Skin of body (tissue), 3 donors: ENCODE measurements at places on chromosomes 4 and X. TPM values are rescaled to one million over a fixed set of nuclear protein-coding genes. Genes with fewer than 3 reads are reported as not detected.
A peak's percentile ranks its signal among the peaks of the same experiment; 100 is the strongest.

Gene CFAP99
- total RNA-seq = not detected

Gene FGG
- total RNA-seq = not detected

Gene AWAT1
- 4.7 TPM for total RNA-seq

Gene VEGFC
- total RNA-seq = 5.9 TPM

Gene RAI2
- total RNA-seq = 1.4 TPM

GRCh38 chr4:157246964-157247363, 26.4 kb downstream of the GRIA2 start:
- DNase-seq = no peak

DNA sequence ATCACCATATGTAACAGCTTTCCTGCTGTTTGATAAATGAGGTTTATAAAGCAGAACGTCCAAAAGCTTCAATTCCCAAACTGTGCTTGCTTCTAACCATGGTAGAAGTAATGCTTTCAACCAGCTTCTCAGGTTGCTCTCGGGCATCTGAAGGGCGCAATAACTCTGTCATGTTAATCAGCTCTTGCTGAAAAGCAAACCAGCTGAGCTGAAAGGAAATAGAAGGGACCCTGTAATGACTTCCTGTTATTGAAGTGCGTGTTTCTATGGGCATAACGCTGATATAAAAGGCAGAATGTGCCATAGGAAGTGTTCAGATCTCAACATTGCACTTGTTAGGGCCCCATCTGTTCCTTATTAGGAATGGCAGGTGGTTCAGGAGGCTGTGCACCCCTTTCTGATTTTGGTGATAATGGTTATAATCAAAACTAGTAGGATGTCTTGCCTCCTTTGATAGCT, 21.2 kb downstream of the HERC3 start:
- no peak for DNase-seq

DNA sequence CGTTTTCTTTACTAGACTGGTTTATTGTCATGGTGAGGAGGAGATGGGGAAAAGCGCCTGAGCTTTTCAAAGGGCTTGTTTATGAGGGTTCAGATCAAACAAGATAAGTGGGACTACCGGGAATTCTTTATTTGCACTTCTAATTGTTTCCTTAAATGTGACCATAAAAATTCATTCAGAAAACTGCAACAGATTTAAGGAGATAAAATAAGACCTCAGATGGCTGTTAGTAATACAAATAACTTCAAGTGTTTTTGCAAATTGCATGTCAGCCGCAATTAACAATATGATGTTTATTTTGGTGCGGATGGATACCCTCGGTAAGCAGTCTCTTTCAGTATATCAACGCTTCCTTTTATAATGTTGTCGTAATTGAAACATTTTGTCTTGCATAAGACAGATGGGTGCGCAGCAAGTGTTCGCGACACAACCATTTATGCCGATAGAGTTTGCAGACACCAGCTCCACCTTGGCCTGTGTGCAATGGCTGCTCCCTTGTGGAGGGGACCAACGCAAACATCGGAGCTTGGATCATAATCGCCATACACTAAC, 151.0 kb downstream of the C4orf33 start:
- no peak for DNase-seq

- no peak for DNase-seq
Measured at GRCh38 chr4:8199594-8200301, 658 bp downstream of the SH3TC1 start.

GRCh38 chrX:130975947-130976346, 72.9 kb upstream of the ENOX2 start:
- peak; percentile 29 for DNase-seq

DNA sequence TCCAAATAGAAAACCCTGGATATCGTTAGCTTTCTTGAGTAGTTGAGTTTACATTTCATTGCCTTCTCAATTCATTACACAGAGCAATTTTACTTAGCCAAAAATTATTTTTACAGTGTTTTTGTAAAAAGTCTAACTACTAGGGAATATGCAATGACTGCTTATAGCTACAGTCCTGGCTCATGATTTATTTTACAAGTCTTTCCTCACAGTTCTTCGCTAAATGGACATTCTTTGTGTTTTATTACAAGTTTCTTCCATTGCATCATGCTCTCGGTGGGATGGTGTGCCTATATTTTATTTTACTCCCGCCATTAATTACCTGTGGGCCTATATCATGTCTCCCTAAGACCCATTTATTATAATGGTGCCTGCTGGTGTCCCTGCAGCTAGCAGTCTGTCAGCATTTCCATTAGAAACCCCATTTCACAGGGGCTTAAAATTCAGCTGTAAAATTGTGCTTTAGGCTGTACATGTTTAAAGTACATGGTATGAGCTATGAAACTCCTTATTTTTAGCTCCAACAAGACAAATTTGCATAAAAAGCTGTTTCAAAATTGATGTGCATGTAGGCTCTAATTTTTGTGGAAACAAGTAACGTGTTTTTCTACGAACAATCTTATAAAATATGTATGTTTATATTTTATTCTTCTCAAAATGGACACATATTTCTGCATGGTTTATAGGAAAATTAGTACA, 227.4 kb downstream of the SLC7A11 start:
- DNase-seq = peak; percentile 23

DNA sequence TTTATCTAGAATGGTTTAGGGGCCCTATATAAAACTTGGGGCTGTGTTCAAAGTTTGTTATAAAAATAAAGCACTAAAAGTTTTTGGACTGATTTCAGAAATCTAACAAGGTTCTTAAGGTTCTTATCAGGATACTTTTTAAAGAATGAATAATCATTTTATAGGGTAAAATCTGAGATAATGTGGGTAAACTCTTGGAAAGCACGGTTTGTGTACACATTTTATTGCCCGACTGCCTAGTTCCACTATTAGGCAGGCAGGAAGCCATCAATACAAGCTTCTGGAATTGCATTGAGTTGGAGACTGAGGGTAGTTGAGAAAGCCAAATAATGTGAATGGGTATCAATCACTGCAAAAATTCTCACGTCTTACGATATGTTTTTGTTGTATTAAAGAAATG, 331.0 kb upstream of the PITX2 start:
- DNase-seq = no peak

GRCh38 chr4:182809417-182810102, 107.6 kb downstream of the DCTD start:
- no peak for DNase-seq

DNA sequence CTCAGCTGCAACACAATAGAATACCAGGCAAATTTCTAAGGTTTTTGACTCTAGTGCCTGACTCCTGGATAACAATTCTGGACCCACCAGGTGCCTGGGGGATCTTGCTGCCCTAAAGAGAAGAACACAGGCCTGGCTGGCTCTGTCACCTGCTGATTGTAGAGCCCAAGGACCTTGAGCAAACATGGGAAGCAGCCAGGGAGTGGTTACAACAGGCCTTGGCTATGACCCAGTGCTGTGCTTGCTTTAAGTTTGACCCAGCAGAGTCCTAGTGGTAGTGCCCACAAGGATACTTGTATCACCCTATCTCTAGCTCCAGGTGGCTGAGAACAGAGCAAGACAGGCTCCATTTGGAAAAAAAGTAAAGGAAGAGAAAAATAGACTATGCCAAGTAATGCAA, 176.8 kb upstream of the DCAF12L2 start:
- DNase-seq = no peak

GRCh38 chr4:40196724-40197281, at the start of gene RHOH:
Gene RHOH (plus strand): TSS chr4:40197031. CDS start chr4:40243387, 46,356 bp downstream.
- DNase-seq = no peak

DNA sequence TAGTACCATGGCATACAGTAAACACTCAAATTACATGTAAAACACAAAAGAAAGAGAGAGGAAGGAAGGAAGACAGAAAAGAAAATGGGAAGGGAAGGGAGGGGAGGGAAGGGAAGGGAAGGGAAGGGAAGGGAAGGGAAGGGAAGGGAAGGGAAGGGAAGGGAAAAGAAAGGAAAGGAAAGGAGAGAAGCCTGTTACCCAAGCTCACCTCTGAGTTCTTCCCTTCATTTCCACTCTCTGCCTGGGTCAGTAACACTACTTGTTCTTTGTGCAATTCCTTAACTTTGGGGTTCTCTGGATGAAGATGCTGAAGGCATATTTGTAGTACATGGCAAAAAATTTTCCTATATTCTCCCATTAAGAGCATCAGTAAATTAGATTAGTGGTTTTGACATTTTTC, 241.0 kb downstream of the RAB28 start:
- no peak for DNase-seq

DNA sequence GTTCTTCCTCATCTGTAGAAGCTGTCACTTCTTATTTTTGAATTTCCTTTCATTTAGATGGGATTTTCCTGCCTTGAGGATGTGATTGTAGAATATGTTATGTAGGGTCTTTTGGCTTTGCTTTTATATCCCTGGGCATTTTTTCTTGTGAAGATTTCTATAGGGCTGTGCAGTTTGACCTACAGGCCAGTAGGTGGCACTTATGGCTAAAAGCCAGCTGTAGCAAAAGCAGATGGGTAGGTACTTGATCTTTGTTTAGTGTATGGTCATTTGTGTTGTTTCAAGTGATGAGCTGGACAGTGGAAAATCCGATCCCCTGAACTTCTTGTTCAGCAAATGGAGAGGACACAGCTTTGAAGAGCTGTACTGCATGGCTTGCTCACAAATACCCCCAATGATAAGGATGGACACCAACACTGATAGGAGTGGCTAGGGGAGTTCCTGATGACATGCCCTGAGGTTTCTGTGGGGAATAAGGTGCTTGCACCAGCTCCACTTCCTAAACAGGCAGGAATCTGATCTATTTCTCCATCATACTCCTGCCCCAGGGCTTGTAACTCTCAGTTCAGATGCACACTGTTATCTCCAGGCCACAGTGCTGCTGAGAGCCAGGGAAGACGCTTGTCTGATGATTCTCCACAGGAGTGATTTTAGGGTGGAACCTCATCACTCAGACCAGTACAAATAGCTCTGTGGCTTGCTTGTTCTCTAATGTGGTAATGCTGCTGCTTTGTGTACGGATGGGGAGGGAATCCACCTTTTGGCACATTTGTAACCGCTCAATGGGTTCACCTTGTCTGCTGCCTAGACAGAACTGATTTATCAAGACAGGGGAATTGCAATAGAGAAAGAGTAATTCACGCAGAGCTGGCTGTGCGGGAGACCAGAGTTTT, 417.1 kb upstream of the MAGEB16 start:
- DNase-seq = no peak

DNA sequence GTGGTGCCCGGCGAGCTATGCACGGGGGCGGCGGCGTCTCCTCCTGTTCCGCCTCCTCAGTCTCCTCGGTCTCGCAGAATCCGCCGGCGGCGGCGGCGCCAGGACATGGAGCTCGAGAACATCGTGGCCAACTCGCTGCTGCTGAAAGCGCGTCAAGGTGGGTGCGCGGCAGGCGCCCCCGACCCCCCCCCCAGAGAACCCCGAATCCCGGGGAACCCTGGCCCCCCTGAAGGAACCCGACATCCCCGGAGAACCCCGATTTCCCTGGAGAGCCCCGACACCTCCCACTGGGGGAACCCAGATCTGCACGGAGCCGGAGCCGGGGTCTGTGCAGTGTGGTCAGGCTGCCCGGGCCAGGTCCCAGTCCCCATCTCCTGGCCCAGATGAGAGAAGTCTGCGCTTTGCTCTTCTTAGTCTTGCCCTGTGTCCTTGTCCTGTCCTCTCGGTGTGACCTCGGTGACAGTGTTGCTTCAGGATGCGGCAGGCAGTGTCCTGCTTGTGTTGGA, 648 bp downstream of the GRK4 start:
- no peak for DNase-seq

GRCh38 chr4:84917086-84917821, 49.2 kb downstream of the WDFY3 start:
- no peak for DNase-seq

DNA sequence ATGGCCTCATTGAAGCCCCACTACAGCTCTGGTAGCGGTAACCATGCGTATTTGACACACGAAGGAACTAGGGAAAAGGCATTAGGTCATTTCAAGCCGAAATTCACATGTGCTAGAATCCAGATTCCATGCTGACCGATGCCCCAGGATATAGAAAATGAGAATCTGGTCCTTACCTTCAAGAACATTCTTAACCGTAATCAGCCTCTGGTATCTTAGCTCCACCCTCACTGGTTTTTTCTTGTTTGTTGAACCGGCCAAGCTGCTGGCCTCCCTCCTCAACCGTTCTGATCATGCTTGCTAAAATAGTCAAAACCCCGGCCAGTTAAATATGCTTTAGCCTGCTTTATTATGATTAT, 876 bp downstream of the HPRT1 start:
- DNase-seq = no peak

- DNase-seq = no peak
Measured at GRCh38 chr4:38062776-38063097, 102.5 kb downstream of the PTTG2 start.

- no peak for DNase-seq
Measured at GRCh38 chr4:152660526-152660925, 19.3 kb downstream of the TMEM154 start.

GRCh38 chr4:107444-108429, 16.6 kb upstream of the ZNF718 start:
- DNase-seq = no peak

GRCh38 chrX:122863067-122863466, 321.0 kb upstream of the GRIA3 start:
- DNase-seq = peak; percentile 25

DNA sequence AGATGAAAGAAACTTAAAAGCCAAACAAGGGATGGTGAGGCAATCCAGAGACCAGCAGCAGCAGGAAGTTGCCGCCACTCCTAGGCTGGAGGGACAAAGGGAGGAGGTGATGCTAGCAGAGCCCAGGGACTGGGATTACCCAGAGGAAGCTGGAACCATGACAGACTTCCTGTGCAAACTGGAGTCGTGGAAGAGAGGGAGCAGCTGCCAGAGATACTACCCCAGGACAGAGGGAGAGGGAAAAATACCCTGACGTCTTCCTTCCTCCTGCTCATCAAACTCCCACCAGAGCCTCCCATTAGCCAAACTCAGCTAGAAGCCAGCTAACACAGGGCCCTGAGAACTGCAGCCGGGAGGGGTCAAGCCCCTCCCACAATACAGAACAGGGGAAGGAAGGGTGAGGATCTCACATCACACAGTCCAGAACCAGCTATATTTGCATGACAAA, 101.2 kb upstream of the KLF3 start:
- DNase-seq = peak; percentile 27

- DNase-seq = no peak
Measured at GRCh38 chrX:14641681-14642655, 112.6 kb downstream of the GLRA2 start.

GRCh38 chr4:56803471-56803870, 18.0 kb downstream of the SPINK2 start:
- DNase-seq = no peak

DNA sequence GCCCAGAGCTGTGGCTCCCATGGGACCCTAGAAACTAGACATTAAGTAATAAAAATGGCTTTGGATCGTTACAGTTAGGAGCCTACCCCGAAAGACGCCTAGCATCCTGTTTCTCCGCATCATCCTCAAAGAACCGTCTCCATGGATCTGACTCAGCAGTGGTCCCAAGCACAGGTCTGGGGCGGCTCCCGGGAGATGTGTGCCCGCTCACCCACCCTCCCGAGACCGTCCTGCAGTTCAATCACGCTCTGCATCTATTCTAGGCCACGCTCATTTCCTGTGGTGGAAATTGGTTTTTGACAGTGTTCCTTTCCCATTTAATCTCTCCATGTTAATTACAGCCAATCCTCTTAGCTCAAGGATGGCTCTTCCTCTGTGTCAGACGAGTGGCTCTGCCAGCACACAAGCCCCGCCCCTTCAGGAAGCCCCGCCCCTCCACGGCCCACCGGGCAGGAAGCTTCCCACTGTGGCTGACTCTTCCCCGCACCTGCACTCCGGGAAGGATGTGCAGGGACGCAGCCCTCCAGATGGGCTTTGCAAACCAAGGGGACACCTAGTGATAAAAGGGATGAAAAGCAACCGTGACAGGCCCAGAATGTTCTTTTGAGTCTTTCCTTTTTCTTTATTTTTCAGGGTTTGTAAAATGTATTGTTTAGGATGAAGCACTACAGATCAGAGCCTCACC, 34.5 kb upstream of the HELT start:
- no peak for DNase-seq

GRCh38 chr4:36532670-36533379, 251.4 kb downstream of the DTHD1 start:
- no peak for DNase-seq
